ENCODE measurements at places on chromosomes 12 and 14.

DNA sequence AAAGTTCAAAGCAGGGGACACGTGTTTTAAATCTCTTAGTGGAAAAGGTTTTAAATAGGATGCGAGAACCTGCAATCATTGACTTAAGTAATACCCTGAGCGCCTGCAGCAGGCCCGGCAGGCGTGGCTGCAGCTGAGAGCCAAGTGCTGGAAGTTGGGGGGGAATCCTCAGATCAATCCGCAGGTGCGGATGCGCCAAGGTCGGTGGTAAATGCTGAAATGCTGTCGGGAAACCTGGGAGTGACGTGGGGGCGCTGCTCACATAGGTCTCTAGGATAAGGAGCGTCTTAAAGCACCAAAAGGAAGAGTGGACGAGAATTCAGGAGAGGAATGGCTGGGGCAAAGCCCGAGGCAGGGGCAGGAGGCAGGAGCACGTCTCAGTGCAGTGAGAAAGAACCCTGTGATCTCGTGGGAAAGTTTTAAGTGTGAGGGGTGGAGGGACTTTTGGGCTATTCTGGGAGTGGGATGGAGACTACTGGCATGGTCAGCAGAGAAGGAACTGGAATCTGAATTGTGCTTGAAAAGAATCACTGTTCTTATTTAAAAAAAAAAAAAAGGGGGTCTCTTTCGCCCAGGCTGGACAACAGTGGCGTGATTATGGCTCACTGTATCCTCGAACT, 883 bp upstream of the CDCA4 start:
- DNase-seq, result peak; percentile 50

GRCh38 chr12:94174576-94174975, 26.2 kb downstream of the PLXNC1 start:
- no peak for DNase-seq

DNA sequence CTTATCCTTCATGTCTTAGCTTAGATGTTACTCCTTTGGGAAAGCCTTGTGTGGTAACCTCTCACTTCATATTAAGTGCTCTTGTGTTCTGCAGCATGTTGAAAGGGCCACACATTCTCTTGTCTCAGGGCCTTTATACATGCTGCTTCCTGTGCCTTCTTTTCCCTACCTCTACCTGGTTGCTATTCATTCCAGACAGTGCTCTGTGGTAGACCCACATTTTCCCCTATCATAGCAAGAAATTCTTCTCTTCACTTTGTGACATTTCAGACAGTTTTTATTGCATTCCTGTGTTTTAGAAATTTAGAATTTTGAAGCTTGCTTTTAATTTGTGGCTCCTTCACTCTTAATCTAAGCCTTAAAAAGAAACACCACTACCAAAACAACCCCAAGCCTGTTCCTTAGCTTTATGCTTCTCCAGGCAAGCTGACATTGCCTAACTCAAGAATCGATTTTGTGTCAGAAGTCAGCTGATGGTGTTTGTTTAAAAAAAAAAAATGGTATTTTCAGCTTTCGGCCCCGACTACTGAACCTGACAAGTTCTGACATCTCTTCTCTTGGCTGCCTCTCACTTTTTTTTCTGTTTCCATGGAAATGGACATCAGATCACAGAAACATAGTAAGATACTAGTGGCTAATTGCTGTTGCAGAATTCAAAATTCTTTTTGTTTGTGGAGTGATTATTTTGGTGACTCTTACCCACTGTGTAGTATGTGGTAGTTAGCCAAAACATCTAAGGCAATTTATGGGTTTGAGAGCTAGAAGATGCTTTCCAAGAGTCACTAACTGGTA, 156.3 kb downstream of the NUBPL start:
- DNase-seq, result no peak

GRCh38 chr14:104224506-104225277, 86.3 kb downstream of the KIF26A start:
- DNase-seq, result peak; percentile 53

- no peak for DNase-seq
Measured at GRCh38 chr12:45232146-45232755, 16.4 kb downstream of the ANO6 start.

GRCh38 chr14:62206456-62206855, 444.2 kb downstream of the SNAPC1 start:
- no peak for DNase-seq

DNA sequence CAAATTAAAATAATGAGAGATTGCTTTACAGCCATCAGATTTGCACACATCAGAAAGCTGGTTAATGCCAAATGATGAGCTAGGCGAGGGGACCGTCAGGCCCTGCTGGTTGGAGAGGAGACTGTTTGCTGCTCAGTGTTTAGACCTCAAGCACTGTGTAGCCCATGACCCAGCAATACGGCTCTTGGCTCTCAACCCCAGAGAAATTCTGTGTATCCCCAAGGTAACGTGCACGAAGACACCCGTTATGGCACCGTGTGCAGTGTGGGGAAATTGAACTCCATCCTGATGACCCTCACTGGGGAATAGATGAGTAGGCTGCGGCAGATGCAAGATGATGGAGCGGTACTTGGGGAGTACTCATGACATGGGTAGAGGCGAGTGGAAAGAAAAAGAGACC, 55.7 kb downstream of the EID3 start:
- no peak for DNase-seq

- no peak for DNase-seq
Measured at GRCh38 chr12:6319446-6319845, 9.0 kb downstream of the PLEKHG6 start.

- DNase-seq, result peak; percentile 100
Measured at GRCh38 chr12:53379389-53380103, 430 bp upstream of the SP1 start.

- no peak for DNase-seq
Measured at GRCh38 chr14:67680121-67680602, 5.7 kb upstream of the VTI1B start.

GRCh38 chr14:27608377-27608776, 1010.5 kb upstream of the NOVA1 start:
- DNase-seq, result no peak

DNA sequence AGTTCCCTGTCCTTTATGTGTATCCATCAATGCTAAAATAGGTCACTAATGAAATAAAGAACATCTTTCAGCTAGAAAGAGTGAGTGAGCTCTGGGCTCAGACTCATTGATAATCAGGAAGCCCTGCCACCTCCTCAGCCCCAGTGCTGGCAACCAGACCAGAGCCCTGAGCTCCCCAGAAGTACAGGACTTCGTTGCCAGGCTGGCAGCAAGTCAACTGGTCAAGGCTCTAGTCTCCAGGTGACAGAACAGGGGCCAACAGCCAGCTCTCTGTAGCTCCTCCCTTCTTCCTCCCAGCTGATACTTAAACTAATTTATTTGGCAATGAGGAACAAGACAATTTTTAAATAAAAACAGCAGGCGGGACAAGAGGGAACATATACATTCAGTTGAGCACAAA, 145.3 kb downstream of the EGLN3 start:
- DNase-seq, result no peak

- peak; percentile 18 for DNase-seq
Measured at GRCh38 chr12:20368651-20369304, 441 bp downstream of the PDE3A start.

GRCh38 chr14:51481643-51482042, 170.1 kb upstream of the FRMD6 start:
- no peak for DNase-seq

DNA sequence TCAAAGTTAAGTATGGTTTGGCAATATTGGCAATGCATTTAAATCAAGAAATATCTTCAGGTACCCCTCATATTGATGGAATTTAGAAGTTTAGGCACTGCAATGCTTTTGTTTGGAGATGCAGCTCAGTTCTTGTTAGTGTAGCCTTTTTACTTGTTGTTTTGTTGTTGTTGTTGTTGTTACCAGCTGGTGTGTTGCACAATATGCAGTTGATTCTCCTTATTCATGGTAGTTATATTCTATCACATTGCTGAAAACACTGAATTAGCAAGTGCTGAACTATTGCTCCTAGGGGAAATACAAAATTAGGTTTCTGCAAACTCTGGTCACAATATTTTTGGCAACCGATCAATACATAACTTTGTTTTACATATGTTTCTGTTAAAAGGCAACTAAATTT, 34.8 kb downstream of the CCER1 start:
- DNase-seq, result no peak

- peak; percentile 40 for DNase-seq
Measured at GRCh38 chr14:63542231-63542999, 762 bp downstream of the PPP2R5E start.

DNA sequence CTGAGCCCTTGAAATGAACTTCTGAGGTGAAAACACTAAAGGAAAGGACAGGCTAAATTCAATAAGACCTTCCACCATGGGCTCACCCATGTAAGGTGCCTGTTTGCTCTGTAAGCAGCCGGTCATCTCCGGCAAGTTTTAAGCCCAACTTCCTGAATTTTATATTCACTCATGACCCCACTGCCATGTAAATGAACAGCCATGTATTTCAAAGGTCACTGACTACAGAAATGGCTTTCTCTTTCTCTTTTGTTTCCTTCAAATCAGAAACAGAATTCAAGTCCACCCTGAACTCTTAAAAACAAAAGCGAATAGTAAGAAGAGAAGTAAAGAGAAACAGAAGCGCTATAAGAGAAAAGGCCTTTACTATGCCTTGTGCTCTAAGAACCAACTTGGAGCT, 61.7 kb upstream of the OVCH1 start:
- DNase-seq, result no peak

- DNase-seq, result no peak
Measured at GRCh38 chr12:14843425-14843887, at the start of gene ART4. Gene ART4 (minus strand): TSS chr12:14843526. CDS start chr12:14843113, 413 bp downstream.

DNA sequence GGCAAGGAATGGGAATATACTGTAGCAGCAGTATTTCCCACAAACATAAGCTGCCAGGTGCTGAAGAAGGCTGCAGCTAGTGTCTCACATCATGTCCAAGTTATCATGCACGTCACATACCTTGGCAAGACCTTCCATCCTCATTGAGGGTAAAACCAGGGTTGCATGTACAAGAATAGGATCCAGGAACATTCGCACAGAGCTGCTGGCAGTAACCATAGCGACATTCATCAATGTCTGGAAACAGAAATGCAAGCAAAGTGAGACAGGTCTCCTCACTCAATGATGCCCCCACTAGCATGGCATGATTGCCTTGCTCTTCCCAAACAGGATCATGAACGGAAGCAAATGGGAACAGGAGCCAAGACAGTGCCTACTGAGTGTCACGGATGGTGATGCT, 23.8 kb upstream of the TC2N start:
- no peak for DNase-seq

DNA sequence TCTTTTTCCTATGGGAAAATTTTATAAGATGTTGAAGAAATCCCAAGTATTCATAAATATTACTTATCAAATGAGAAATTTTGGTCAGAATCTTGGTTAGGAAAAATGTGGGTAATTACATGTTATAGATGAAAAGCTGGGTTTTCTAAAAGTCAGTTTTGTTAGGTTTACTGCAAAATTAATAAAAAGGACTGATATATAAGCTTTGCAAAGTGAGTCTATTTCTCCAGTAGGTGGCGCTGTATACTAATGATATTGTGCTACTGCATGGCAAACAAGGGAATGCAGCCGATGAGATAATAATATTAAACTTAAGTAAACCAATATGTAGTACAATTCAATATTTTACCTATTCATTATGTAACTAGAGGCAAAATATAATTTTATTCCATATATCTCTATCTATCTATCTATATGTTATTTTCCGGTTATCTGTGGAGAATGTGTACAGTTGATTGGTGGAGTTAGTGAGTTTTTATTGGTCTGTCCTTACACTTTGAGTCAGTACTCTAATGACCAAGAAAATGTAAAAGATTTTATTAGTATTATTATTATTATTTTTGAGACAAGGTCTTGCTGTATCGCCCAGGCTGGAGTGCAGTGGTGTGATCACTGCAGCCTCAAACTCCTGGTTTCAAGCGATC, 32.9 kb downstream of the MIPOL1 start:
- DNase-seq, result peak; percentile 71

DNA sequence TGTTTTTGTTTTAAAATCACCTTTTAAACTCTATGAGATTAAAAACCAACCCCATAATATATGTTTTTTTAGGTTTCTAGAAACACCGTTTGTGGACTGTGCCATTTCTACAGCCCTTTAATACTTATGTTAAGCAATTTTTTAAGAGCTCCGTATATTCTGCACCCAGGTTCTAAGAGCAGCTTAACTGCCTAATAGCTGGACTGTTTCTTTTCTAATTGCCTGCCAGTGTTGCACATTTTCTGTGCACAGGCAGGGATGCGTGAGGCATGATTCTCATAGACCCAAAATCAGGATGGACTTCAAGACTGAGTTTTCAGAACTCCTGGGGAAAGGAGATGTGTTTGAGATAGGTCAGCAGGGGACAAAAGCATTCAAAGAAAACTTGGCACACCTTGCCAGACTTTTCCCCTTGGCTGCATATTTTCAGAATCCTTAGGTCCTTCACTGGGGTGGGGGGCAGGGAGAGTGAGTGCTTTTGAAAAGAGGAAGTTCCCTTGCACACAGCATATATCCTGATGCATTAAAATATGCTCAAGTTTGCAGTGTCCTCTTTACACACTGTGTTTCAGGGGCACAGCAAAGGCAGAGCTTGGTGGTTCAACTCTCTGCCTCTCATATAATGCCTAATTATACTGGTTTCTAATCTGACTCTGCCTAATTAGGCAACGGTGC, 27.9 kb downstream of the TMEM30B start:
- DNase-seq, result no peak

DNA sequence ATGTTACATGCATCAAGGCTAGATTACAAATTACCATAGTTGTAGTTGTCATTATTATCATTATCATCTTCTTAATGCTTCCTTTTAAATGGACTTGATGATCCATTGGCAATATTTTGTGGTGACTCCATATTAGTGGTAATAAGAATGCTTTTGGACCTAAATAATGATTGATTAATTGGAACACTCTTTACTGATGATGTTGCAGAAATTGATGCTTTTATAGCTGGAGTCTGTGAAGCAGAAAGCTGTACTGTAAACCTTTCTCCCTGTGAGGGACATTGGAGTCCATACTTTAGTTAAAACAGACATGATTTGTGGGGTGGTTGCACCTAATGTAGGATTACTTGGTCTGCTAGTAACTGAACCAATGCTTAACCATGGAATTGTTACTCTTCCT, 190.4 kb downstream of the ATXN7L3B start:
- DNase-seq, result no peak

- no peak for DNase-seq
Measured at GRCh38 chr12:41905759-41906297, 238.8 kb downstream of the GXYLT1 start.

GRCh38 chr14:61130512-61131260, 149.6 kb downstream of the SLC38A6 start:
- DNase-seq, result no peak
